ENCODE measurements at places on chromosomes 6 and 20.
A peak's percentile ranks its signal among the peaks of the same experiment; 100 is the strongest.

GRCh38 chr6:17470938-17471327, 77.5 kb downstream of the CAP2 start:
- DNase-seq, result peak; percentile 60

- DNase-seq, result no peak
Observed at GRCh38 chr20:14830899-14831298, 493.5 kb upstream of the FLRT3 start.

DNA sequence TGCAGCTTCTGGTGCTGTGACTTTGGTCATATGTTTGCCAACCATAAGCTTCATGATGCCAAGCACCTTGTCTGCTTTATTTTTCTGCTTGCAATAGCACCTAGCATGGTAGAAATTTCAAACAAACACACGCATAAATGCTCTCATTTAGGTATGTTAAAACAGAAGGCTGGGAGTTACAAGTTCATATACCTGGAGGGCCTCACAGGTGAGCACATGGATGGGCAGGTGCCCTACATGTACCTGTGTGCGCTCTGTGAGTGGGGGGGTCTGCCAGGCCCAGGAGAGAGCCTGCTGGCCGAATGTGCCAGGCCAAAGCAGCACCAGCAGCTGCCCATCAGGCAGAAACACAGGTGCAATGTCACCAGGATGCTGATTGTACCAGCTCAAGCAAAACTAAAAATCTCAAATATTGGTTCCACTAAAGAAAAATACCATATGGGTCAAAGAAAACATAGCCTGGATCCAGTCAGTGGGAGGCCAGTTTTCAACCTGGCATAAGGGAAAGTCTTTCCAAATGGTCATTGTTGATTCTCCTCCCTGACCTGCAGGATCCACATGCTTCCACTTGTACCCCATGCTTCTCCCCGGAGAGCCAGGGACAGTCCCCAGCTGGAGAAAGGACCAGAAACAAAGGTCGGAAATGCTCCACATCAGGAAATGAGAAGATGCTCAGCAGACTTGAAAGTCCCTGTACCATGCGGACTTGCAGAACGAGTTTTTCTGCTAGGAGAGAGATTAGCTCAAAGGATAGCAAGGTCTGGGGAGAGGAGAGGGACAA, 7.2 kb upstream of the PFDN4 start:
- DNase-seq, result no peak

DNA sequence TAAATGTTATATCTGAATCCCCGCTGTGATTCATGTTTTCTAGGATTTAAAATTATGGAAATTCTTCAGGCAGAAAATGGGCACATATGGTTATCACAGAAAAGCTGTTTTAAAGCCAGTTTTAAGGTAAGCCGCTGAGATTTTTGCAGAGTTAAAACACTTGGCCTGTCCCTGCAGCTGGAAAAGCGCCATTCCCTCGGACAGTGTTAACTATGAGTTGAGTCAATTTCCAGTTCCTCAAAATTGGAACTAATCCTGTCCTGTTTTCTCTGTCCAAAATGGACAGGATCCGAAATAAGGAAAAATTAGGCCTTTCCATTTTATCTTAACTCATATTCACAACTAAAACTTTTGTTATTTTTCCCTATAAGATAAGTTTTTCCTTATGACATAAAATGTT, 225.2 kb downstream of the SAMD5 start:
- no peak for DNase-seq

DNA sequence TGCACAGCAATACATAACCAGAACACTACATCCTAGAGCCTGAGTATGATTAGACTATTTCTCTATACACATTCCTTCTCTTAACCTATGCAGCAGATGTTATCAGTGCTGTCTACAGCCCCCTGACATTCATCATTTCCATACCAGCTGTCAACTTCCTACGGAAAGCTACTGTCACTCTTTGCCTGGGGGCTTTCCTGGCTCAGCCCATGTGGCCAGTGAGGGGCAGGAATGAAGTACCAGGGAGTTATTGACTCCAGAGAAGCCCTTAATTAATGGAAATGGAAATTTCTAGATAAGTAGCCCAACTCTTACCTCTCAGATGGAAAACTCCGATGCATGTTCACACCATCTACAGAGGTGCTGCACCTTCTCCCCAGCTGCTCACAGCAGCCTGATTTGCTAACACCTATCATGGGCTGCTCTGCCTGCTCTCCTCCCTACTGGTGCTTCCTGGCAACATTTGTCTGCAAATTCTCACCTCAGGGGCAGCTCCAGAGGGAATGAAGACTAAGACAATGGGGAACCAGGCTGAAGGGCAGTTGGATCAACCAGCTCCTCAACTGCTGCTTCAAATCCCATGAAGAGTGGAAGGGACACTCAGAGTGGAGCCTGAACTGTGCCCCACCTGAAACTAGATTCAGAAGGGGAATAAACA, 59.6 kb downstream of the LINC00237 start:
- no peak for DNase-seq

GRCh38 chr6:13795041-13795750, 19.2 kb downstream of the MCUR1 start:
- DNase-seq, result peak; percentile 88

GRCh38 chr6:21942897-21943296, 349.3 kb downstream of the SOX4 start:
- no peak for DNase-seq

DNA sequence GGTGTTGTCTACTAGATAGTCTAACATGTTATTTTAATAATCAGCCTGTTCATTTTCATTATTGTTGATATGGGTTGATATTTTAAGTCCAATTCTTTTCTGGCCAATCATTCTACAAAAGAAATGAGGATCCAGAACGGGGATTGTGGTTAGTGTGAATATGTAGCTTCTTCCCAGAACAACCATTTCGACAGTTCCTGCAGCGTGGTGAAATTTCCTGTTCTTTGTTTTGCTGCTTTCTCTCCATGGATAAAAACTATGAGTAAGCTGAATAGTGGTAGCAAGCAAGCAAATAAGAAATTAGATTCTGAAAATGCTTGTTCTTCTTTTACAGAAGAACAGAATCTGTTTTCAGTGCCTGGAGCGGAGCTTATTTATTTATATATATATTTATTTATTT, 65.5 kb upstream of the F13A1 start:
- DNase-seq, result no peak

GRCh38 chr6:158415666-158416065, 103.4 kb downstream of the TULP4 start:
- no peak for DNase-seq

GRCh38 chr20:40427026-40427425, 262.0 kb downstream of the MAFB start:
- no peak for DNase-seq

DNA sequence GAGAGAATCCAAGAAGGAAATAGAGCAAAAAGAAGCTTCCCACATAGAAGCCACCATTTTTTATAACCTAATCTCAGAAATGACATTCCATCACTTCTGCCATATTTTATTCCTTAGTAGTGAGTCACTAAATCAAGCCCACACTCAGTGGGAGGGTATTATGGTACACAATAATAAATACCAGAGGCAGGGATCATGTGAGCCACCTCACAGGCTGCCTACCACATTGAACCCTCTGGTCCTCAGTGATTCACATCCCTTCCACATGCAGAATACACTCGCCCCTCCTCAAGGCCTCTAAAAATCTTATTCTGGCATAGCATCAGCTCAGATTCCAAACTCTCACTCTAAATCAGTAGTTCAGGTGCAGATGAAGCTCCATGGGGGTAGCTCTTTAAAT, 49.4 kb downstream of the TMC2 start:
- DNase-seq, result no peak

GRCh38 chr6:148430897-148431296, 88.3 kb downstream of the SASH1 start:
- no peak for DNase-seq

DNA sequence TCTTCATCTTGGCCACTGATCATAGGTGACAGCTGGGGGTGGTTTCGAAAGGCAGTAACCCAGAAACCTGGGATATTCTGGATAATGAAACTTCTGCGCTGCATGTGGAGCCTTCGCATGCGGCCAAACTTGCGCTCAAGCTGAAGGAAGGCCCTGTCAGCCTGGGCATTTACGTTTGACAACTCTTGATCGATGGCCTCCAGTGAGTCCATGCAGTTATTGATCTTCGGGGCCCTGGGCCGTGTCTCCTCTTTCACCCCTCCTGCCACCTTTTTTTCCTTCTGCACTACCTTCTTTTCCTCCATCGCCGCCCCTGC, 729 bp downstream of the TSPYL4 start:
- no peak for DNase-seq

GRCh38 chr6:1118287-1118647, 193.6 kb upstream of the FOXQ1 start:
- no peak for DNase-seq

- no peak for DNase-seq
Observed at GRCh38 chr6:106360989-106361430, 493 bp downstream of the CRYBG1 start.

- DNase-seq, result no peak
Observed at GRCh38 chr6:108288742-108289141, 6.1 kb upstream of the AFG1L start.

GRCh38 chr6:32475392-32476206, 35.9 kb downstream of the HLA-DRA start:
- no peak for DNase-seq

GRCh38 chr20:5859608-5860007, 90.7 kb downstream of the TRMT6 start:
- DNase-seq, result no peak

GRCh38 chr20:3275966-3276679, 37.1 kb upstream of the SLC4A11 start:
- DNase-seq, result no peak

DNA sequence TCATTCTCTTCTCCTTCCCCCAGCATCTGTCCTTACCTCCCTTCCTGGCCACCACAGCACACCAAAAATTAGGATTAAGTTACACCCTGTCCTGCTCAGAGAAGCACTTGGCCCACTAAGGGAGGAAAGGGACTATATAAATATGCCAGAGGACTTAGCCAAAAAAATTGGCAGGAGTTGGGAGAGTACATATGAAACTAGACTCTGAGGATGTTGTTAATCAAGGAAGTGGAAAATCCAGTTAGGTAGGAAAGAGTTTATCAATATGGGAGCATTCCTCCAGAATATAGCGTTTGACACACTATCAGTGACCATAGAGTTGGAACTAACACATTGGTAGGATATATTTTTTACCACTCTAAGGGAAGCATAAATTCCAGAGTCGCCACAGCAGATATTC, 57.3 kb upstream of the TSHZ2 start:
- DNase-seq, result no peak

DNA sequence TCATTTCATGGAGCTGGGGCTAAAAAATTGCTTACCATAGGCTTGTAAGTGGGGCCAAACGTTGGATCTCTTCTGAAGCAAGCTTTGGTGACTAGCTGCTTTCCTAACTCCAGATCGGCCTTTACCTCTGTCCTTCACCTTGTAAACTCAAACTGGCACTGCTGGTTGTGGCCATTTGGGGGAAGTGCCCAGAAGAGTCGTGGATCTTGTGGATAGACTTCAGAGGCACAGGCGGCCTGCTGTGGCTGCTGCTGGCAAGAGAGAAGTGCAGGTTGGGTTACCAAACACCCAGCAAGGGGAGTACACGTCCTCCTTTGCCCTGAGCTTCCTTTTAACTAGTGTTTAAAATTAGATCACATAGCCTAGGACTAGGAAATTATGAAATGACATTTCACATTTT, 36.8 kb upstream of the KLHL31 start:
- DNase-seq, result no peak

GRCh38 chr20:3846740-3847428, at the start of gene MAVS:
Gene MAVS, plus strand, starts transcription at chr20:3846834. Its CDS starts 7,791 bp downstream, at chr20:3854625.
- peak; percentile 88 for DNase-seq

- DNase-seq, result no peak
Observed at GRCh38 chr6:10235344-10235743, 179.5 kb downstream of the TFAP2A start.

DNA sequence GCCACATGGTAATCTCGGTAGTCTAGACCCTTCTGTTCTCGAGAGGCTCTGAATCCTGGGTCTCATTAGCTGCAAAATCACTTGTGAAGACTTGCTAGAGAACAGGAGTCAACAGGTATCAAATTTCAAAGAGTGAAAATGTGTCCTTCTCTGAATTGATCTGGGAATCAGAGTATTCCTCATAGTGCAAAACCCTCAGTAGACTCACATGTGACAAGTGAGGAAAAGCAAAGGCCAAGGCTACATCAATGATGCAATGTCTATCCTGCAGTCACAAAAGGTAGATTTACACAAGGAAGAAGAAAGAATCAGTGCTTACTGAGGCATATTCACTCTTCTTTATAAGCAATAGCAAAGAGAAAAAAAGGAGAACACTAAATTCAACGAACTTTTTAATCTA, 1220.0 kb upstream of the GJE1 start:
- DNase-seq, result no peak

- DNase-seq, result no peak
Observed at GRCh38 chr20:34540596-34541263, 17.8 kb upstream of the MAP1LC3A start.

GRCh38 chr20:52494244-52494643, 302.7 kb upstream of the ZFP64 start:
- peak; percentile 17 for DNase-seq

- DNase-seq, result no peak
Observed at GRCh38 chr6:85129881-85130280, 320.0 kb upstream of the NT5E start.

GRCh38 chr6:168675375-168675774, 234.4 kb downstream of the SMOC2 start:
- DNase-seq, result peak; percentile 5

- DNase-seq, result no peak
Observed at GRCh38 chr20:61621035-61621730, 369.1 kb downstream of the CDH4 start.

- no peak for DNase-seq
Observed at GRCh38 chr6:122719176-122719575, 60.3 kb upstream of the FABP7 start.

- no peak for DNase-seq
Observed at GRCh38 chr6:9901376-9901775, 513.5 kb downstream of the TFAP2A start.

GRCh38 chr6:21634582-21634981, 41.0 kb downstream of the SOX4 start:
- DNase-seq, result no peak

GRCh38 chr6:37990762-37991525, 171.4 kb downstream of the ZFAND3 start:
- DNase-seq, result no peak

Measured in uterus (tissue), 4 donors.